Sigmoid colon (tissue), 7 donors: ENCODE measurements at places on chromosomes 3 and 15. TPM values are rescaled to one million over a fixed set of nuclear protein-coding genes. Genes with fewer than 3 reads are reported as not detected.
A peak's percentile ranks its signal among the peaks of the same experiment; 100 is the strongest.

DNA sequence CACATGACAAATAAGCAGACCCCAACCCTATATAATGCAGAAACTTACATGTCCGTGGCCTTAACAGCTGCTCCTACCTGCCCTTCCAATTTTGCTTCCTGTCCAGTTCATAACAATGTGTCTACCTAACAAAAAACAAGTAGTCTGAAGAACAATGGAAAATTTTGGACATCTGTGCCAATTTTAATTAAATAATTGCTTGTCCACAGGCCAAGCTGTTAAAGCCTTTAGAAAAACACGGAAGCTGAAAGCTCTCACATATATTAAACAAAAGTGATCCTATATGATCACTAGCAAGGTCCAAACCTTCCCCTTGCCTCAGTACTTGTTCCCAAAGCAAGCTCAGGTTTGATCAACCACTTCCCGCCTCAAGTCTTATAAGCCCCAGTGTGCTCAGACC, 37.1 kb downstream of the MAGI1 start:
- H3K27ac ChIP-seq = no peak overlapping the region
- DNase-seq = no peak
- H3K27me3 ChIP-seq = no peaks in the 10 kb centered on the region
- no peak overlapping the region for H3K4me3 ChIP-seq

ANKUB1 gene
- not detected for total RNA-seq

GUCA1C gene
- total RNA-seq = not detected

- H3K27me3 ChIP-seq = no peaks in the 10 kb centered on the region
- H3K4me1 ChIP-seq = peaks cover 67% of the 10 kb centered on the region
- DNase-seq = no peak
- peak overlapping the region; percentile 87 for H3K27ac ChIP-seq
Observed at GRCh38 chr3:127698691-127699415, 26.1 kb downstream of the ABTB1 start.

GRCh38 chr15:90071220-90071807, 31.0 kb downstream of the IDH2 start:
- H3K4me3 ChIP-seq = no peak overlapping the region
- no peaks in the 10 kb centered on the region for H3K27me3 ChIP-seq
- H3K27ac ChIP-seq = peak overlapping the region; percentile 58
- peaks cover 18% of the 10 kb centered on the region for H3K4me1 ChIP-seq
- peaks cover 57% of the 10 kb centered on the region for H3K36me3 ChIP-seq

DNA sequence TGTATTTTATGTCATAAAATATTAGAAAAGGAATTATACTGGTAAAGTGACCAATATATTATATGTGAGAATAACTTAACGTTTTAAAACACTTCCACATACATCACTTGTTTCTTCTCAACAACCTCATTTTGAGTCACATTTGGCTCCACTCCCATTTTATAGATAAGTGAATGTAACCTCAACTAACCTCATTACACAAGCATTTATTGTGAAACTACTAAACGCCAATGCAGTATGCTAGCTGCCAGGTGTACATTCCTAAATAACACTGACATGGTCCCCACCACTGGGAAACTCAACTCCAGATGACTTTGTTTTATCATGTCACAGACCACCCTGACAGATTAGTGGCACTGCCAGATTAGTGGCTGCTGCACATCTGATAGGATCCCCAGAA, 249.7 kb upstream of the CNTN4 start:
- no peaks in the 10 kb centered on the region for H3K27me3 ChIP-seq
- H3K36me3 ChIP-seq = no peaks in the 10 kb centered on the region
- no peak overlapping the region for H3K27ac ChIP-seq
- H3K4me3 ChIP-seq = no peak overlapping the region

DNA sequence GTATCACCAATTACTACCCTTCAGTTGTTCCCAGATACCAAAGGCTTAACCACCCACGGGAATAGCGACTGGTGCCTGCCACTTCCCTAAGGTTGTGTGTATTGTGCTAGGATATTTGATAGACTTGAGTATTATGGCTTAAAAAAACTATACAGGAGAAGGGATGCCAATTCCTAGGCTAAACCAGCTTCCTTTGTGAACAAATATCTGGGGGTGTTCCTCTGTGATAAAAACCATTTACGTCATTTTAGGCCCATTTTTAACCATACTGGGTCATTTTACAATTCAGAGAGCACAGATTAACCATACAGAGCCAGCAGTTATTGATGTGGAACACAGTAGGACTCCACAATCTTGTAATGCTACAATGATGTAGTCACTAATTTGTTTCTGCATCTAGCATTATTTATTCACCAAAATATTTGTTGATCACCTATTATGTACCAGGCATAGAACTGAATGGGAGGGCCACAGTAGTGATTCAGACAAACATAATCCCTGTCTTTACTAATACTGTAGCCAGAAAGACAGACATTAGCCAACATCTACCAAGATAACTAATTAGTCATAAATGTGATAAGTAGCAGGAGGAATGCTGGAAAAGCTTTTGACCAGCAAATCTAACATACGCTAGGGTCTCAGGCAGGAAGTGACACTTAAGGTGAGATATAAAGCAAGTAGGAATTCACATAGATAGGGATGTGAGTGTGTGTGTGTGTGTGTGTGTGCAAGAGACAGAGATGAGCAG, 184.8 kb downstream of the MECOM start:
- no peak for DNase-seq
- no peaks in the 10 kb centered on the region for H3K4me1 ChIP-seq
- no peaks in the 10 kb centered on the region for H3K36me3 ChIP-seq
- no peak overlapping the region for H3K27ac ChIP-seq

GRCh38 chr15:99651023-99651807, 82.0 kb downstream of the LYSMD4 start:
- no peak overlapping the region for H3K4me3 ChIP-seq
- H3K27ac ChIP-seq = no peak overlapping the region
- H3K27me3 ChIP-seq = no peaks in the 10 kb centered on the region
- H3K36me3 ChIP-seq = peaks cover 12% of the 10 kb centered on the region
- DNase-seq = no peak
